Esophagus squamous epithelium (tissue), 5 donors: ENCODE measurements at places on chromosomes 11 and 22. TPM values are rescaled to one million over a fixed set of nuclear protein-coding genes. Genes with fewer than 3 reads are reported as not detected.

Gene KIRREL3
- not detected for total RNA-seq

DNA sequence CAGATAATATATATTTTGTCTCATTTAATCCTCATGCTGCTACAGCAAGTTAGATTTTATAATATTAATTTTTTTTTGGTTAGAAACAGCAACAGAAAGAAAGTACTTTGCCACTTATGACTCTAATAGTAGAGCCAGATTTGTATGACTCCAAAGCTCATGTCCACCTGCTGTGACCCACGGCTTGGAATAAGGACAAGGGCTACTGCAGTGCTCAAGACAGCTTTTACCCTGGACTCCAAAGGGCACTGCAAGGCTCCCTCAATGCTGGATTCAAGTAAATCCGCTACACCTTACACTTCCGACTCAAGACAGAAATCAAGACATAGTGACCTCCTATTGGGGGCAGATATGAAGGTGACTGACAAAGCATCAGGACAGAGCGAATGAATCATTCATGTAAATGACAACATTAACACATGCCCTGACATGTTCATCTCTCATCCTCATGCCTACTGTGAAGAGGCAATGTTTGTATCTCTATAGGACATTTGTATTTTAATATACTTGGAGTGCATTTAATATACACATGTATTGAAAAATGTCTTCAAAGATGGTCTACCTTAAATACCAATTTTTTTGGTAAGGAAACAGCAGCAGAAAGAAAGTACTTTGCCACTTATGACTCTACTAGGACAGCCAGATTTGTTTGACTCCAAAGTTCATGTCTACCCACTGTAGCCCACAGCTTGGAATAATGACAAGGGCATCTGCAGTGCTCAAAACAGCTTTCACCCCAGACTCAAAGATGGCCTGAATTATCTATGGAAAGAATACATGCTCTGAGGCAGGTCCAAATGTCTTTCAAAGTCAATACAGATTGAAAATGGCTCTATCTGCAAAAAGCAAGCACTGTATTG is 375.6 kb upstream of the CCDC90B start:
- H3K27me3 ChIP-seq = no peaks in the 10 kb centered on the region
- H3K36me3 ChIP-seq = no peaks in the 10 kb centered on the region
- no peak for DNase-seq
- H3K4me1 ChIP-seq = no peaks in the 10 kb centered on the region
- no peak overlapping the region for H3K4me3 ChIP-seq
- no peak overlapping the region for H3K27ac ChIP-seq

Gene P2RX6
- total RNA-seq = not detected

DNA sequence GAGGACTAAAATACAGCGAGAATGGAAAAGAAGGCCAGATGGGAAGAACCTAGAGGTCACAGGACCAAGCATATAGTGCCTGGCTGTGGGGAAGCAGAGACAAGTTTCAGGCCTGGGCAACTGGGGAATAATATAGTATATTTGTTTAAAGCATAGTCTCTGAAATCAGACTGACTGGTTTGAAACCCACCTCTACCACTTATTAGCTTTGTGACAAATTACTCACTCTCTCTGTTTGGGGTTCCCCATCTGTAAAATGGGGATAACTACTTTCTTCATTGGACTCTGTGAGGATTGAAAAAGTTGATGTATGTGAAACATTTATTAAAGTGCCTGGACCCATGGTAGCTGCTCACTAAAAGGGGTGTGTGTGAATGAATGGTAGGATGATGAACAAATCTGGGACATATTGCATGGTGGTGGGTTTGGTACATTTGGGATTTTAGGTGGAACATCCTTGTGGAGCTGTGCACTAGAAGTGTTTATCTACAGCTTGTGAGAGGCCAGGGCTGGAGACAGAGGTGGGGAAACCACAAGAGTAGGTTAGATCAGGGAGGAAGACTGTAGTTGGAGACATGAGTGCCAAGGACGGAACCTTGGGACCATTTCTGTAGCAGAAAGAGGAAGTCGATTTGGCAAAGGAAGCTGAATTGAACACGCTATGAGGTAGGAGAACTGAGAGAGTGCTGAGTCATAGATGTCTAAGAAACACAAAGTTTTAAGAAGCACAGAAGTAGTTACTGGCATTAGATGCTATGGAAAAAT is 52.6 kb downstream of the SWAP70 start:
- peaks cover 47% of the 10 kb centered on the region for H3K4me1 ChIP-seq
- DNase-seq = no peak
- H3K27ac ChIP-seq = peak overlapping the region; percentile 27

DNA sequence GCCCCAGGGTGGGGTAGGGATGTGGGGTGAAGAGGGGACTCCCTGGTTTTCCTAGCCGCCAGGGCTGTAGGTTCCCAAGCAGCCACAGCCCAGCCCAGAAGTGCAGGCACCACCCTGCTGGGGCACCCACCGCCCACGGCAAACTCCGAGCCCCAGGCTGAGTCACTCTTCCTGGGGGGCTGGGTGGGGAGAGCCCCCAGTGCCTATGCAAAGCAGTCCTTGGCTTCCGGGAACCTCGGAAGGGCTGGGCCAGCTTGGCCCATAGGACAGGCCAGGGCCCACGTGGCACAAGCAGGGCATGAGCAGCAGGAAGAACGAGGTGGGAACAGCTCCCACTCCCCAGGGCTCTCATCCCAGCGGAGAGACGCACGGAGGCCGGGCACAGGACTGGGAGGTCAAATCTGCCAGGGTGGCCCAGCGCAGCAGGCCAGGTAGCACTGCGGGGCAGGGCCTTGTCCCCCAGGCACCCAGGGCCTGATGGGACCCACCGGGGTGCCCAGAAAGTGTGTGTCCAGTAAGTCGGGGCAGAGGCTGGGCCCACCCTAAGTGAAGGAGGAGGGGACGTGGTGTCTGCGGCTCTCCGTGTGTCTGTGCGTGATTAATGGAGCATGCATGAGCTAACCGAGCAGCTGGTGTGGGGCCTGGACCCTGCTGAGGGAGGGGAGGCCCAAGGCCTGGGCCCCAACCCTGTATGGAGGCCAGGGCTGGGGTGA is 4.6 kb upstream of the IL17REL start:
- H3K4me1 ChIP-seq = peaks cover 10% of the 10 kb centered on the region
- no peak overlapping the region for H3K27ac ChIP-seq
- H3K36me3 ChIP-seq = no peaks in the 10 kb centered on the region
- H3K27me3 ChIP-seq = peaks cover 46% of the 10 kb centered on the region
- no peak for DNase-seq
- no peak overlapping the region for H3K4me3 ChIP-seq

DNA sequence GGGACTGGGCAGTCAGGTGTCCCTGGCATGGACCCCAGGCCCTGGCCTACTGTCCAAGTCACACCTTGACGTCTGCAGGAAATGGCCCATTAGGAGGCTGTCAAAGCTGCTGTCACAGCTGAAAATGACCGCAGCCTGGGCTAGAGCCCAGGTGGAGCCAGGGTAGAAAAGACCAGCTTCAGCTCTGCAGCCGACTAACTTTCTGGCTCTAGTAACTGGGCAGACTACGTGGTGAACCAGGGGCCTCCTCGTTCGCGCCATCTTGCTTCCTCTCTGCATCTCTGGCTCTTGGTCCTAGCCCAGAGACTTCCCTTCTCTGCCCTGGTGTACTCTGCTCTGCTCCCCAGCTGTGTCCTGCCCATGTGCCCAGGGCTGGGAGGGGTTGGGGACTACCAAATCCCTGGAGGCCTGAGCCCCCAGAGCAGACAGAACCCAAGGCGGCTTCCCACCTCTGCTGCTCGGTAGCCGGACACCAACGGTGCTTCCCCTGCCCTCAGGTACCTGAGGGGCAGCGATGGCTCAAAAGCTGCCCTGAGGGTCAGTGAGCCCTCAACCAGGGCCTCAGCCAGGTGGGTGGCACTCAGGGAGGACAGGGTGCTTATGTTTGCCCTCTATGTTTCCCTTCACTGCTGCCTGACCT is 19.7 kb downstream of the SART1 start:
- H3K4me3 ChIP-seq = no peak overlapping the region
- no peak for DNase-seq
- H3K27me3 ChIP-seq = no peaks in the 10 kb centered on the region
- H3K27ac ChIP-seq = no peak overlapping the region

- no peaks in the 10 kb centered on the region for H3K4me1 ChIP-seq
- DNase-seq = no peak
- H3K4me3 ChIP-seq = no peak overlapping the region
Measured at GRCh38 chr22:25219948-25220442, 556 bp downstream of the CRYBB2 start.

DNA sequence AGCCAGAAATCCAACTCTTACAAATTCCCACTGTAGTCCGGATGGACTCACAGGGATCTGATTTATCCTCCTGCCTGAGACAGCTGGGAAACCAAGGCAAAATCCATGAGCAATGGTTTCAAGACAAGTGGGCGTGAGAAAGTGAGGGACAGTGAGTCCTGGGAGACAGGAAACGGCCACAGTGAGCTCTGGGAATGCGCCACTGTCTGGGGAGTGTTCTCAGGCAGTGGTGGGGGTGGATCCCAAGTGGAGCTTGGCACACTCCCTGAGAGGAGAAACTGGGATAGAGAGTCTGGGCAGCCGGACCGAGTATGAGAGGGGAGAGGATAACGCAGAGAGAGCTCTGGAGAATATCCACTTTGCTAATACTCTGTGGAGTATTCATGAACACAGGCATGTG is 9.8 kb downstream of the IL17REL start:
- no peak overlapping the region for H3K4me3 ChIP-seq
- H3K27ac ChIP-seq = no peak overlapping the region
- no peaks in the 10 kb centered on the region for H3K27me3 ChIP-seq
- DNase-seq = no peak
- no peaks in the 10 kb centered on the region for H3K36me3 ChIP-seq
- peaks cover 7% of the 10 kb centered on the region for H3K4me1 ChIP-seq

- H3K27me3 ChIP-seq = no peaks in the 10 kb centered on the region
- no peak overlapping the region for H3K4me3 ChIP-seq
- no peaks in the 10 kb centered on the region for H3K36me3 ChIP-seq
- H3K27ac ChIP-seq = no peak overlapping the region
- no peaks in the 10 kb centered on the region for H3K4me1 ChIP-seq
Measured at GRCh38 chr11:79167510-79168188, 273.2 kb downstream of the TENM4 start.

GRCh38 chr11:87082590-87082989 is 44.9 kb downstream of the TMEM135 start:
- H3K27me3 ChIP-seq = no peaks in the 10 kb centered on the region
- no peak overlapping the region for H3K27ac ChIP-seq
- peaks cover 12% of the 10 kb centered on the region for H3K36me3 ChIP-seq
- H3K4me1 ChIP-seq = no peaks in the 10 kb centered on the region
- no peak for DNase-seq

Gene KRTAP5-1
- not detected for total RNA-seq

Gene CLDN5
- total RNA-seq = 34.7 TPM

GRCh38 chr11:12433121-12433520 is 55.8 kb downstream of the PARVA start:
- peaks cover 9% of the 10 kb centered on the region for H3K4me1 ChIP-seq
- no peaks in the 10 kb centered on the region for H3K27me3 ChIP-seq
- H3K36me3 ChIP-seq = no peaks in the 10 kb centered on the region
- DNase-seq = no peak

GRCh38 chr11:113689768-113690618 is 16.1 kb downstream of the TMPRSS5 start:
- DNase-seq = no peak
- H3K36me3 ChIP-seq = no peaks in the 10 kb centered on the region
- no peak overlapping the region for H3K4me3 ChIP-seq
- H3K27ac ChIP-seq = no peak overlapping the region
- H3K27me3 ChIP-seq = no peaks in the 10 kb centered on the region

DNA sequence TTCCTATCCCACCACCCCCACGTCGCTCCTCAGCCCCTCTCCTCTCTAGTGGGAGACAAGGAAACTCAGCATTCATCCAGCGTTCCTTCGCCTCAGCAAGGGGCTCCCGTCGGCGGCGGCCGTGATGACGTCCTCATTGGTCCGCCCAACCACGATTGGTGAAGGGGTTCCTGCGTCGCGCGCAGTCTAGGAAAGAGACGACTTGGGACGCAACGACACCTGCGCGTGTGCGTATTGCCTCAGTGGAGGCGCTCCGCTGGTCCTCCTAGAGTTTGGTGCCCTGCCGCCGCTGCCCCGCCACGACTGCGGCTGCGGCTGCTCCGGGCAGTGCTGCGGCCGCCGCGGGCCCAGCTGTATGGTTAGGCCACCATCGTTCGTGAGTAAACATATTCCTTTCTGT is 56.6 kb downstream of the CCDC81 start:
- H3K27me3 ChIP-seq = no peaks in the 10 kb centered on the region
- no peaks in the 10 kb centered on the region for H3K4me1 ChIP-seq
- no peak overlapping the region for H3K27ac ChIP-seq

DNA sequence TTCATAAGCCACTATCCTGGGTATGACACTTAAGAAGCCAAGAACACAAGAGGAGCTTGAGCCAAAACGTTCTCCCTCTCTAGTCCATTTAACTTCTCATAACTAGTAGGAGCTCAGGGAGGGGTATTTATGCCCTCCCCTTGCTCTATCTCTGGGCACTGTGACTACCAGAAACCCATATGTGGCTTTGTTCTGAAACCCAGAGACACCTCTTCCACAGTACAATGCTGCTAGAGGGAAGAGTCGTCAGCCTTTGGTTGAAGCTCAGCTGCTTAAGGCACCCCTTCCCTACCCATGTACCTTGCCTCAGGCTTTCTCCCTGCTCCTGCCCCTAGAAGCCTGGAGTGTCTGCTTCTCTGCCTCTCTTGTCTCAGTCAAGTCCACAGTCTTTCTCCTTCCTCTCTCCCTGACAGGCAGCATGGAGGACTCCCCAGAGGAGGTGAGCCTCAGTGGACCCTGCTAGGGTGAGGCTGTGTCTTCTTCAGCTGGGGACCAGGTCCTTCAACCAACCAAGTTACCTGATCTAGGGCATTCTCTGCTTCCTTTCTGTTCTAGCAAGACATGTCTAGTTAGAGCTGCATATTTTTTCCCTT is 23.1 kb upstream of the USP47 start:
- peaks cover 13% of the 10 kb centered on the region for H3K4me1 ChIP-seq
- H3K36me3 ChIP-seq = no peaks in the 10 kb centered on the region
- no peak overlapping the region for H3K4me3 ChIP-seq
- no peak overlapping the region for H3K27ac ChIP-seq

Gene PNPLA3
- total RNA-seq = not detected

Gene TEX12
- total RNA-seq = not detected
